ENCODE measurements at places on chromosomes 1 and 21. TPM values are rescaled to one million over a fixed set of nuclear protein-coding genes. Genes with fewer than 3 reads are reported as not detected.
A peak's percentile ranks its signal among the peaks of the same experiment; 100 is the strongest.

- peak; percentile 65 for DNase-seq
Measured at GRCh38 chr1:181159451-181160140, 71.1 kb downstream of the IER5 start.

DNA sequence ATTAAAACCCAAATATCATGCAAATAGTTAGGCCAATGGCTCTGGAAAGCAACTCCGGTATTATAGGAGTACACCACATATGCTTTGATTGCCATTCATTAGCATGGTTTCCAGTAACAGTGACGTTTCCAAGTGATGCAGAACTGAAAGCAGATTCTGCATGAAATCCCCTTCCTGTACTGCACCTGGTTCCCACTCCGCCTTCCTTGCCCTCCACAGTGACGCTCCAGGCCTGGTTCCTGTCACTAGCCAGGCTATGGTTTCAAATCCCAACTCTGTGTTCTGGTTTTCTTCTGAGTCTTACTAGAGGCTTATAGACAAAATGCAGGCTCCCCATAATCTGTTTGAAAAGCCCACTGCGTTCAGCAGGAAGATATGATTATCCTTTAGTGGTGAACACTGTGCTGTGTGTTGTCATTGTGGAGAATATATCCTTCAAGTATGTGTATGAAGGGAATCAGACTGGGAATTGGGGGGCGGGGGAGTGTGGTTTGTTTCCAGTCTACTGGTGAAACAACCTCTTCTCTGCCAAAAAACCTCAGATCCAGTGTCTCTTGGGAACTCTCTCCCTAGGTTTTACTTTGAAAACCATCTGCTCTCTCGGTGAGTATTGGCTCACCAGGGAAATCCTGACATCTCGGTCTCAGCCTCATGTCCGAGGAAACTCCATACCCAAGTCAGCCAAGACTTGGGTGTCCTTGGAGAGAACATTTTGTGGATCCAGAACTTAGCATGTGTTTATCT, 78.7 kb downstream of the TYW3 start:
- DNase-seq = no peak

- no peak for DNase-seq
Measured at GRCh38 chr1:58979086-58979485, 195.2 kb upstream of the JUN start.

DNA sequence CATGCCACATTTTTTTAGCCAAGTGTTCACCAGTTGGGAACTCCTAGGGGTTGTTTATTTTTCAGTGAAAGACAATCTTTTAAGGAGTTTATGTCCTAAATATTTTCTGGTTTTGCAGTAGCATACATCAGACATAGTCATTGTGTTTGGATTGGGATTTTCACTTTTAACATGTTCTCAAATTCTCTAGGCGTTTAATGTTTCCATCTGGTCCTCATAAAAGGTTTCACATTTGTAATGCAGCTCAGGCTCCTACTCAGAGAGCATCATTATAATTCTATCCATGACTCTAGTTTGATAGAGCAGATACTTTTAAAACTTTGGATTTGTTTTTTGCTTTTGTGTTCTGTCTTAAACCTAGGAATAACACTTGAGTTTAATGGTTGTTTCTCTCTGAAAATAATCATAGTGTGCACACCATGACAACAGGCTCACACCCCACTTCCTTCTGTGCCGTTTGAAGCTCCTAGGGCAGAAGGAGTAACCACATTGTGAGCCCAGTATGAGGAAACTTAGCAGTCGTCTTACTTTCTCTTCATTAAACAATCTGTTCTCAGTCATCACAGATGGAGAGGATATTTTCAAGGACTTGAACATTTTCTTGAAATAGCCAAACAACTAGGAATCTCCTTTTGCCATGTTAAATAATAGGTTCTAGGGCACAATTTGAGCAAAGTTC, 219.6 kb downstream of the PDE4B start:
- DNase-seq = no peak

GRCh38 chr1:214544791-214545190, 6.6 kb downstream of the PTPN14 start:
- no peak for DNase-seq

DNA sequence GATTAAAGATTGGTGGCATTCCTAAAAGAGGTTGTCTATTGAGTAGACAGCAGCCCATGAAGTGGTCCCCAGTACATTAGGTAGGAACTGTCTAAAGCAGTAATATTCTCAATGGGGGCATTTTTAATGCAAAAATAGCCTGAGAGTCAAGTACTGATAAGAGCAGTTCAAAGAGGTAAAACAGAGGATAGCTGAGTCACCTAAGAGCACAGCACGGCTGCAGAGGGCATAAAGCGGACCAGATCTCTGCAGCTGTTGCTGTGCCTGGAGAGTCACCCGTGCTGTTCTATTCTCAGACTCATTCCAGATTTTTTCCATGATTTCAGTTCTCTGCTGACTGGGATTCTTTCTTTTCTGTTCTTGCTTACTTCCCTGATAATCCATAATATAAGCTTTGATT, 313.2 kb downstream of the OLFM3 start:
- no peak for DNase-seq

DNA sequence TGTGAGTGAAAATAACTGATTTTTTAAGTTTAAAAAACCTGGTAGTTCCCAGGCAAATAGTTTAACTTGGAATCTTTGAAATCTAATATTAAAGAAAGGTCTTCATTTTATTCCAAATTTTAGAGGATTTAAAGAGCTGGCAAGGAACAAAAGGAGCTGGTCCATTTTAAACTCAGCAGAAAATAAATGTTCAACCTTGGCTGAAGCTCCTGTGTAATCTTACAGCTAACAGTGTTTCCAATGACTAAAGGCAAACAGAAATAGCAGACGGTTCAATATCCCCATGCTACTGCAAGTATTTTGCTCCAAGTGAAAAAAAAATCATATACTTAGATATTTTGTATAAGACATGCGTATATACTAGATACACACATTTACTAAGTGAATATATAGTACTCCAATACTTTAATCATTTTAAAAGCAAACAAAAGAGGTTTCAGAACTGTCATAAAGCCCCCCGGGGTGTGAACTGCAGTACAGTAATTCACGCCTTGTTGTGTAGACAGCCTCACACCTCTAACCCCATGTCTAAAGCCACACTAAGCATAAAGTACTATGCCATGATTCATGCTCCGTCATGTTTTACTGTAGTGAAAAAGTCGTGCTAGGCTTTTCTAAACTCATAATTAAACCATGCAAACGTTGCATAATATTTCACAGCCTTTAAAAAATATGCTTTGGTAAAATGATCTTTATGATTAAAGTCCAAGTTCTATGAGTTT, 132.2 kb downstream of the CLIC6 start:
- no peak for DNase-seq

GRCh38 chr1:197770243-197770642, 5.0 kb downstream of the DENND1B start:
- no peak for DNase-seq

DNA sequence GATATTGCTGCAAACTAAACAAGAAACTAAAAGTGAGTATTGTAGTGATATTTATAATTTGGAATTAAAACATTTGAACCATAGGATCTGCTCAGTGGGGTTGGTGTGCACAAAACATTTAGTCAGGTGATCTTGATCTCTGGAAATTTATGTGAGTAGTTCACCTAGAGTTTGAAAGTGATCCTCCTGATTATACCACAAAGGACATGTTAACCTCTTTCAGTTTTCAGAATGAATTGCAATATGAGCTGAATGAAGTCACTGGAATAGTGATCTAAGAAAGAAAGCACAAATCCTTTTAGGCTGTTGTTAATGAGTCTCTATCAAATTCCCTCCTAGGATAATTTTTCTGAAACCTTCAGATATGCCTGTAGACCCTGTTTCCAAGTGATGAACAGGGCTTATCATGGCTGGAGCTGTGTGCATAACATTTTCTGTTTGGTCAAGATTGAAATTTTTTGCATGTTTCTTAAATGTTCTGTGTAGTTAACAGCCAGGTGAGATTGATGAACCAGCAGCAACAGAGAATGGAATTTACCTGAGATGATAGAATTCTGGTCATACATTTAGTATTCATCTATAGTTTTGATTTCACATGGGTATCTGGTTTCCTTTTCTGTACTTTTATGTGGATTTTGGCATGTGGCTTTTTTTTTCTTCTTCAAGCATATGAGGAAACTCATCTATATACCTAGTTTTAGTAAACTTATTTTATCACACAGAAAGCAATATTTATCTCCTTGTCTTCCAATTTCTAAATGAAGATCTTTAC, 25.5 kb downstream of the CDC14A start:
- DNase-seq = no peak

- no peak for DNase-seq
Measured at GRCh38 chr1:29426701-29427279, 190.5 kb downstream of the PTPRU start.

DNA sequence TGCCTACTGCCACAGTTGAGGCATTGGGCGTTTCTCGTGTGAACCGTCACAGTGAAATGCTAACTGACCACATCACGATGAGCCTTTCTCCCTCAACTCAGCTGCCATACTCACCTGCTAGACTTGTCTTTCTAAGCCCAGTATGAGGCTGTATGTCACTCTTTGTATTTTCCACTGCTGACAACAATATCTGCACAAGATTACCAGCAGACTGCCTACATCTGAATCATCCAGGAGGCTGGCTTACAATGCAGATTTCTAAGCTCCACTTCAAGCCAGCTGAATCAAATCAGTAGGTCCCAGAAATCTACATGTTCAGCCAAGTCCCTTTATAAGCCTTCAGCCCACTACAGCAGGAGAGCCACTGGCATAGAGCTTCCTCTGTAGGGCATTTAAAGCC, 355.0 kb upstream of the DUSP10 start:
- DNase-seq = no peak

DNA sequence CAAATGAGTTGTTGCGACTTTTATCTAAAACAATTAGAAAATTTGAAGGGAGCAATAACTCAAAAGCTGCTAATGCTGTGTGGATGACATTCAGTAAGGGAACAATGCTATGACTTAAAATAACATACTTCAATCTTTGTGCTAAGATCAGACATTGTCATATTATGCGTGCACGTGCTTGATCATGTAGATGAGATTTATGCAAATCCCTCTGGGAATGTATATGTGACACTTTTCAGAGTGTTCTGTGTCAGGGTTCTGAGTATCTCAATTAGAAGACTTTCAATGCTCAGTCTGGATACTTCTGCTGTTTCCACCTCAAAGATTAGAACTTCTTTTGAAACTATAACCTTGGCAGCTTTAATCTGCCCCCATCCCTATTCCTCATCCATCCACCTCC, 18.6 kb upstream of the POU2F1 start:
- DNase-seq = no peak

SAMD11 gene
- total RNA-seq = not detected

LYSMD1 gene
- 36.1 TPM for total RNA-seq

TRNP1 gene
- not detected for total RNA-seq

KCNK1 gene
- total RNA-seq = not detected

TRIM58 gene
- 0.10 TPM for total RNA-seq

Measured in activated naive CD4-positive, alpha-beta T cell treated with anti-CD3 and anti-CD28 coated beads, Interleukin-2, amount 50 U/mL, for 72 hours (primary cell).